ENCODE measurements at places on chromosomes 16 and 17. TPM values are rescaled to one million over a fixed set of nuclear protein-coding genes. Genes with fewer than 3 reads are reported as not detected.
A peak's percentile ranks its signal among the peaks of the same experiment; 100 is the strongest.

The CDRT15L2 gene
- not detected for total RNA-seq

The MRM3 gene
- total RNA-seq: 7.8 TPM

The PTGES3L gene
- total RNA-seq: 2.5 TPM

The ZP2 gene
- total RNA-seq: not detected

DNA sequence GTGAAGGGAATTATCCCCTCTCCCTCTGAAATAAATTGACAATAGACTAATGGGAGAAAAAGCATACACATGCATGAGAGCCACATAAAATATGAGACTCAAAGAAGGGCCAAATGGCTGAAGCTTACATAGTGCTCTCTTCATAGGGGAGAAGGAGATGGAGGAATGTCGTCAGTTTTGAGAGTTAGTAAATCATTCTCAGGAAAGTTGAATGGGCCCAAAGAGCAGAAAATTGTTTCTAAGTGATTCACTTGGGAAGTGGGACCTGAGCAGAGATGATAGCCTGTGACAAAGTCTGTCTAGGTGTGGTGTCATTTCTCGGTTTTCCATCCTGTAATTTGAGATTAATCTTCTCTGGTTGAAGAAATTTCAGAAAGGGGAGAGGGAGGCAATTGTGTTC lies 35.0 kb downstream of the BCAS3 start:
- DNase-seq: no peak

DNA sequence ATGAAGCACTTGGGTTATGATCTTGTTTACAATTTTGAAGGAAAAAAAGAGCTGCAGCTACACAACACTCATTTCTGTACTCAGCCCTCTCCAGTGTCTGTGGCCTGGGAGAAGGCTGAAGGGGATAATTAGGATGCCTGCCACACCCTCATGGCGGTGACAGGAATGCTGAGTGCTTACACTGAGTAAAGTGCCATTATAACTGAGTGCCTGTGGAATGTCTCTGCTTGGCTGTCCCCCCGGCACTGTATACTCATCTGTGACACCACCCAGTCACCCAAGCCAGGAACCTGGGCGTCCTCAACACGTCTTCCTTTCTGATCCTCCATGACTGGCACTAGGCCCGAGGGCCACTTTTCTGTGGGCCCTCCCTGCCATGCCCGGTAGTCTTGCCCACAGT lies 3.5 kb upstream of the MRPL38 start:
- peak; percentile 27 for DNase-seq

DNA sequence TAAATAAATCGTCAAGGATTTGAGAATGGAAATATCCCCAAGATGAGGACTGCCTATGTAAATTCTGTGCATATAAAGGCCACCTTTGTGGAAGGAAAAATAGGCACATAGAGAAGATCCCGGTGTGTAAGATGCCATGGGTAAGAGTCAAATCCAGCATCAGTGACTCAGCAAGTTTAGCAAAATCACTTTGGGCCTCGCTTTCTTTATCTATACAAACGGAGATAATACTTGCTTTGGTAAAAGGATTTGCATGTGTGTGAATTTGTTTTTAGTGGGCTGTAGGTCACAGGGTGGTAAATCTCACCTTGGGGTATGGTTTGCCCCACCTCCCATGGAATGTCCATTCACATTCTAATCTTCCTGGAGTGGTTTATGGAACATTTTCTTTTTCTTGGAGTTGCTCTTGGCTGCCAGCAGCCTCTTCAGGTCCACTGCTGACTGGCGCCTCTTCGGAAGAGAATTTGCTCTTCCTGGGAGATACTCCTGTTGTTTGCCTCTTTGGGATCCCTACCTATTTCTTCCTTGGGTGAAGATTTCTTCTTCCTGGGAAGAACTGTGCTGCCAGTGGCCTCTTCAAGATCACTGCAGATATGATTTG lies 587.6 kb downstream of the CDH11 start:
- no peak for DNase-seq

GRCh38 chr16:359871-360697 lies 7.6 kb upstream of the AXIN1 start:
- no peak for DNase-seq

DNA sequence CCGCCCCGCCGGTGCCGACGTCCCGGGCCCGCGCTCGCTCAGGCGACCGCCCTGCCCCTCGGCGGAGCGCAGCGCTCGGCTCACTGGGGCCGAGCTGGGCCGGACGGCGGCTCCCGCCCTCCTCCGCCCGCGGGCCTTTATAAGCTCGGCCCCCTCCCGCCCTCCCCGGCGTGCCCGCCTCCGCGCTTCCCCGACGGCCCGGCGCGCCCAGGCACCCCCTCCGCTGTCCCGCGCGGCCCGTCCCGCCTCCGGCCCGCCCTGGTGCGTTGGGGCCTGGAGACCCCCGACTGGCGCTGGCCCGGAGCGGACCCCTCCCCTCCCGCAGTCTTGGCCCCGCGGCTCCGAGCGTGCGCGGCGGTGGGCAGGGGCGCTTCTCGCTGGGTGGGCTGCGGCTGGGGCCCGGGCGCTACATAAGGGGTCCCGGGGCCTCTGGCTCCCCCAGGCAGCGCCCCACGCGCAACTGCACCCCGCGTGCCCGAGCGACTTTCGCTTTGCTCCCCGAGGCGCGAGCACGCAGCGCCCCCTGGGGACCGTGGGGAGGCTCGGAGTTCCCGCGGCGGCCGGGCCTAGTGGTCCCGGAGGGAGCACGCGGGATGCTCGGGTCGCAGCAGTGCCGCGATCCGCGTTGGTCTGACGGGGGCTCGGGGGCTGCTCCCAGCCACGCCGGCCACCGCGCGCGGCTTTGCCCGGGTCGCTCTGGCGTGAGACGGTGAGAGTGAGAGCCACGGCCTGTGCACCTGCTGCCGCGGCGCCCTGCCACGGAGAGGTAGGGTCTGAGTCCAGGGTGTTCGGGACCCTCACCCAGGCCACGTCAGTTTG lies at the start of gene PIEZO1:
TSS of gene PIEZO1 (minus strand) at position 115 of the 819 bp plus-strand sequence. CDS start 256 bp downstream, outside the sequence.
- peak; percentile 93 for DNase-seq

DNA sequence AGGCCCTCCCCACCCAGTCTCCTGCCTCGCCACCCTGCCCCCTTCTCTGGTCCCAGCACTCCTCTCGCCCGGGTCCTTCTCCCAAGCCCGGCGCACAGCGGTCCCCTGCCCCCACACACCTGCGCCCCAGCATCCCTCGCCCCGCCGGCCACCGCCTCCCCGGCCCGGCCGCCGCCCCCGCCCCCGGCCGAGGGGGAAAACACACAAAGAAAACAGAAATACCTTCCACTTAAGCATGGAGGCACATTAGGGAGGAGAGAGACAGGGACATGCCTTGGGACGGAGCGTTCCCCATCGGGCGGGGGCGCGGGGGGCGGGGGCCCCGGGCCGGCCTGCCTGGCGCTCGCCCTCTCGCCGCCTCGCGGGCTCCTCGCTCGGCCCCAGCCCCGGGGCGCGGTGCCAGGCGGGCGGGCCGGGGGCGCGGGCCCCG lies 326 bp downstream of the SRCIN1 start:
- DNase-seq: no peak

- DNase-seq: peak; percentile 69
Measured at GRCh38 chr16:15450624-15451023, 16.2 kb downstream of the BMERB1 start.

GRCh38 chr17:57834146-57834741 lies 15.6 kb downstream of the MRPS23 start:
- DNase-seq: peak; percentile 90

DNA sequence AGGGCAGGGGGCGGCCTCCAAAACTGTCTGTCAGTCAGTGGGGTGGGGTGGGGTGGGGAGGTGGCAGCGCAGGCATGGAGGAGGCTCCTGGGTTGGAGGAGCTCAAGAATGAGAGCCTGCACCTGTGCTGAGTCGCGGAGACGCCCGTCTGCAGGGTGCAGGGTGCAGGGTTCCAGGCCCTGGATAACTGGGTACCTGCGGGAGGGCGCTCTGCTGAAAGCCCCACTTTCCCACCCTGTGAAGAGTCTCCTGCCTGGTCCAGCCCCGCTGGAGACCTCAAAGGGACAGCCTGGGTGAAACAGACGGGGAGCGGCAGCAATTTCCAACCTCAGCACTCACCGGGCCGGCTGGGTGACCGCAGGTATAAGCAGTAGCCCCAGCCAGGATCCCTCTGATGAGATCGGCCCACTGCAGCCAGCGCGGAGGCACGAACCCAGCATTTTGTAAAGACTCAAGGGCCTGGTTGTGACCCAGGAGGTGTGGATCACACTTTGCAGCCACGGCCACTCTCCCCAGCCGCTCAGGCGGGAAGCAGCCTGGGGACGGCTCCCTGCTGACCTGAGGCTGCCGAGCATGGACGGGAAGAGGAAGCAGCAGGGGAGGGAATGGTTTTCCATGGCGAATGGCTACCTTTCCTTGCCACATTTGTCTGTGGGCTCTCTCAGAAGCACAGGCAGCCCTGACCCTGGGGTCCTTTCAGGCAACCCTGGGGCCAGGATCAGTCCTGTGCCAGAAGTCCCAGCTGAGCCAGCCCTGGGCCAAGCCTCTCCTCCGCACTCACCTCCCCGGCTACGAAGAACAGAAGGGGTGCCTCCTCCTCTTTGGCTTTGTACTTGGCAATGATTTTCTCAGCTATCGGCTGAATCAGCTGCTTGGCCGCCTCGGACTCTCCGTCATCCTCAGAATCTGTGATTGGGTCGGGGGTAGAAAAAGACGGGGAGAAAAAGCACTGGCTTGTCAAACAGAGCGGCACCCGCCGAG lies 21.0 kb downstream of the MRM3 start:
- peak; percentile 63 for DNase-seq

- DNase-seq: no peak
Measured at GRCh38 chr17:1621273-1621954, 7.2 kb downstream of the SLC43A2 start.

GRCh38 chr17:49191409-49191916 lies 18.9 kb downstream of the GNGT2 start:
- DNase-seq: no peak

GRCh38 chr17:27396941-27397340 lies 59.3 kb upstream of the KSR1 start:
- peak; percentile 61 for DNase-seq

GRCh38 chr16:31276600-31276999 lies 16.8 kb downstream of the ITGAM start:
- peak; percentile 24 for DNase-seq

DNA sequence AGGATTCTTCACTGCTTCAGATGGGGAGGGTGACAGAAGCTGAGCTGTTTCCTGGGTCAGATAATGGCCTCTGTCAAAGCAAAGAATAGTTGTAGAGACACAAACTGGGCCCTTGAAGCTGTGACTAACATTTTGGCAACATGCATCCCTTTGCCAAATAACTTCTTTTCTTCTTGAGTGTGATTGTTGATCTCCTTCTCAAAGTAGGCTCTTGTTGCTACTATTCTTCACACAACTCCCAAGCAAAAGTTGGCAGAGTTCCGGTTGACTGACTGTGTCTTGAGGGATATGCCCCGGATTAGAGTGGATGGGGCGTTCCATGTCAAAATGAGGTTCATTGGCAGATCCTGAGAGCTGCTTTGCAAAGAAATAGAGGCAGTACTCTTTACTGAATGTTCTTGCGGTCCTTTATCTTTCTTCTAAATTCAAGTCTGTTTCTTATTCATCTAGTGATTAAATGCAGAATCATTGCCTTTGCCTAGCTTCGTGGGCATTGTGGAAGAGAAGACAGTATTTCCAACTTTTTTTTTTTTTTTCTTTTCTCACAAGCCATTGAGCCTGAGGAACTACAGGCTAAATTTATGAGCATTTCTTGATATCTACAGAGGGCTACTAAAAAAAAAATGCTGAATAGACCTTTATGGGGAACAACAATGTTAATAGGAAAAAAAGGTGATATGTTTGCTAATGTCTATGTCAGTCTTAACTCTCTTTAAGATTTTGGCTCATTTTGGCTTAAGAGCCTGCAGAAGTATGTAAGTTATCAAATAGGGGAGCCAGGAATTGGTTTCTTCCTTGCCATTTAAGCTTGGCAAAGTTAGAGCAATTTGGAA lies 5.8 kb downstream of the WIPF2 start:
- peak; percentile 17 for DNase-seq

GRCh38 chr16:27392671-27393070 lies 9.3 kb upstream of the IL21R start:
- no peak for DNase-seq

DNA sequence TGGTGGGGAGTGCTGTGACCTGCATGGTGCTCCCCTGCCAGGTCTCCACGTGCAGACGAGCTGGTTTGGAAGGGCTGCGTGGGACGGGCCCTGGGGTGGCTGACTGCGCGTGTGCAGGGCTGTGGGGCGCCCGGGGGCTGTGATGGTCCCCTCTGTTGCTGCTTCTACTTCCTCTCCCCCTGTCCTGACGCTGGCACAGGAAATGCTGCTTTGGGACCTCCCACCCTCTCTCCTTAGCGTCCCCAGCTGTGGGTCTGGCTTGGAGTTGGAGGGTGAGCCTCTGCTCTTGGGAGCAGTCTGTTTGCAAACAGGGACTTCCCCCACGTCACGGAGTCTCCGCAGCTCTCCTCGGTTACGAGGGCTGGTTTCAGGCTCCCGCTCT lies 35.2 kb downstream of the TSC2 start:
- DNase-seq: no peak

DNA sequence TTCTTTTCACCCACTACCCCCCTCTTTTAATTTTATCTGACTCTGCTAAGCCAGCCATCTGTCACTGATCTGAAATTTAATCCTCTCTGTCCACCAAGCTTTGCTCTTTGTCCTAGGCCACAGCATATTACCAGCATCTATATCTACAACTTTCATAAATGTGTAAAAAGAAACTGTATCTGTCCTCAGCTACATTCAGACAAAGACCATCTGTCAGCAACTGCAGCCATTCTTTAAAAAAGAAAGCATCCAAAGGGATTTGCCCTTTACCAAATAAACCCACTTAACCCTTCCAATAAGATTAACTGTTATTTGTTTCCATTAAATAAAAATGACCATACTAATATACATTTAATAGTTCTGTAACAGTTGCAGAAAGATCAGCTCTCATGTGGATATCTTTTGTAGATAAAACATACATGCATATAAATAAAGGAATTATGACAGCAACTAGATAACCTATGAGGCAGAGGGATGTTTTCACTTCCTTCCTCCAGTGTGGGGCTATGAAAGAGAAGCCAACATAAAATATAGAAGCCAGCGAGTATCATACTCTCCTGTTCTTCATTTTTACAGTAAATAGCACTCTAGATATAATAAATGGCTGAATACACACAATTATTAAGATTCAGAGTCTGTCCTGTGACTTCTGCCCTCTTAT lies 602.5 kb upstream of the SALL1 start:
- DNase-seq: no peak

- DNase-seq: no peak
Measured at GRCh38 chr17:48486557-48486956, 44.3 kb downstream of the HOXB1 start.

GRCh38 chr17:67132366-67132765 lies 88.0 kb downstream of the CACNG1 start:
- no peak for DNase-seq

- DNase-seq: no peak
Measured at GRCh38 chr17:15431196-15431595, 36.2 kb downstream of the CDRT4 start.
